Mucosa of descending colon (tissue), 3 donors: ENCODE measurements at places on chromosomes 12 and 14. TPM values are rescaled to one million over a fixed set of nuclear protein-coding genes. Genes with fewer than 3 reads are reported as not detected.

Gene NOP9
- 29.1 TPM for total RNA-seq

Gene HCAR1
- total RNA-seq = 0.06 TPM

Gene KRT5
- not detected for total RNA-seq

Gene CLEC2D
- 7.1 TPM for total RNA-seq

Gene CLEC14A
- total RNA-seq = 9.1 TPM

Gene KRT3
- not detected for total RNA-seq

Gene KRT77
- not detected for total RNA-seq

Gene CAPZA3
- total RNA-seq = not detected

Gene HNF1A
- total RNA-seq = 6.5 TPM

Gene MYF6
- total RNA-seq = not detected
